HepG2 (cell line): ENCODE measurements at places on chromosomes 12 and 14.
A peak's percentile ranks its signal among the peaks of the same experiment; 100 is the strongest.

DNA sequence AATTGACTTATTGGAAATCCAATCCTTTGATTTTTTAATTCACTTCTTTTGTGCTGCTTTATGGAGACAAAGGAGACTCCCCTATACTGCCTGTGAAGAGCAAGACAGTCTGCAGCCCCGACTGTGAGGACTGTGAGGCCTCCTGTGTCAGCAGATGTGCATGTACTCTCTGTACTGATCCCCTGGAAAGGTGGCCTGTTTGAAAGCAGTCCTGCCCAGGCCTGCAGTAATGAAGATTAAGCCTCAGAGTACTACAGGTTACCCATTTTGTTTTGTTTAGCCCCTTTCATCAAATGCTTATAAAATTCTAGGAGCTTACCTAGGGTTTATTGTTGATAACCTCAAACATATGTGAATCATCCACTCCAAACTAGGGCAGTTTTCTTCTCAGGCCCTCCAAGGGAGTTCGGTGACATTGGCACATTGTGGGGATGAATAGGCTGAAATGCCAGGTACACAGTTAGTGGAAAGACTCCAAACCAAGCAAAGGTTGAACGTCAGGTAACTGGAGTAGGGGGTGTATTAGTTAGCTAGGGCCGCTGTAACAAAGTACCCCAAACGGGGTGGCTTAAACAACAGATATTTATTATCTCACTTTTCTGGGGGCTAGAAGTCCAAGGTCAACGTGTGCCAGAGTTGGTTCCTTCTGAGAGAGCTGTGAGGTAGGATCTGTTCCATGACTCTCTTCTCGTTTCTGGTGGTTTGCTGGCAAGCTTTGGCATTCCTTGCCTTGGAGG lies 208.7 kb upstream of the BCL2L14 start:
- no peaks in the 10 kb centered on the region for H3K36me3 ChIP-seq
- H3K27me3 ChIP-seq, result no peaks in the 10 kb centered on the region
- H3K4me3 ChIP-seq, result no peak overlapping the region
- no peak for DNase-seq
- peaks cover 35% of the 10 kb centered on the region for H3K4me1 ChIP-seq

- H3K4me3 ChIP-seq, result no peak overlapping the region
- no peaks in the 10 kb centered on the region for H3K36me3 ChIP-seq
- H3K27ac ChIP-seq, result no peak overlapping the region
- H3K27me3 ChIP-seq, result no peaks in the 10 kb centered on the region
- peaks cover 17% of the 10 kb centered on the region for H3K4me1 ChIP-seq
Measured at GRCh38 chr12:67710582-67710981, 62.0 kb downstream of the DYRK2 start.

DNA sequence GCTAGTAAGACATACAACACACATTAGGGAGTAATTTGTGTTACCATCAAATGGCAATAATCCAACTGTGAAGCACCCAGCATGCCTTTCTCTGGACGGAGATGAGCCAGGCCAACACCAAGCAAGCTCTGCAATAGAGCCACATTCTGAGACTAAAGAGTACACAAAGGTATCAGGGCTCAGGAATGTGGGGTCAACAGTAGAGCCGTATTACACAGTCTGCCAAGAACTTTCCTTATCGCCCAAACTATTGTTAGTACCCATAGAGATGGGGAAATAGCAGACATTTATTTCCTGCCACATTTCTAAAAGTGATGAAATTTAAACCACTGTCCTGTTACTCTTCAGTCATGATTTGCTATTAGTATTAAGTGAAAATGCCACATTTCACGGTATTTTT lies 113.7 kb downstream of the BMP4 start:
- no peaks in the 10 kb centered on the region for H3K27me3 ChIP-seq
- H3K27ac ChIP-seq, result peak overlapping the region; percentile 53
- H3K4me3 ChIP-seq, result no peak overlapping the region
- no peaks in the 10 kb centered on the region for H3K36me3 ChIP-seq
- peak; percentile 95 for DNase-seq

DNA sequence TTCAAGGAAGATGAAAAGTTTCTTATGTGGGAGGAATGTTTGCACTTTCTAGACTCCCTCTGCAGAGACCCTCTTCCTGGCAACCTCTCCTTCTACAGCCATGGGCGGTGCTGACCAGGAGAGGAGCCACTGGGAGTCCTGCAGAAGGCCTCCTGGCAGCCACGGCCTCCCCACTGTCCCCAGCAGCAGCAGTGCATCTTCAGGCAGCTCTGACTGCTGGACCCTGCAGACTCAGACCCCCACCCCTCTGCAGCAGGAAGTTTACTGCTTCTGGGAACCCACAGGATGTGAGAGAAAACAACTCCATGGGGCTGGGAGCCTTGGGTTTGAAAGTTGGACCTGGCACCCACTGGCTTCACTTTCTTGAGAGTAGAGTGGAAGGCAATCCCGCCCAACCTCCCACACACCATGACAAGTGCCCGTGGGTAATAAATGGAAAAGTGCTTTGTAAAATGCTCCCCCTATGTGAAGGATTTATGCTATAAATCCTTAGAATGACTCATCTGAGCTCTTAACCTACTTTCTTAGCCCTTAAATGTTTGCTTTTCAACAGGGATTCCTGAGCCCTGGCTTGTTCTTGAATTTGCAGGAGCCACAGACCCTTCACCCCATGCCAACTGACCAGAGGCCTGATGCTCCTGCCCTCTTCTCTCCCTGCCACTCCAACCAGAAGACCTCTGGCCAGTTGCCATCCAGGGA lies 37.5 kb upstream of the DDX11 start:
- no peak for DNase-seq
- no peak overlapping the region for H3K27ac ChIP-seq
- H3K4me3 ChIP-seq, result no peak overlapping the region
- peaks cover 2% of the 10 kb centered on the region; the same call in 1 of the 2 replicates for H3K27me3 ChIP-seq
- H3K36me3 ChIP-seq, result no peaks in the 10 kb centered on the region

- no peaks in the 10 kb centered on the region for H3K27me3 ChIP-seq
- no peak overlapping the region for H3K27ac ChIP-seq
- DNase-seq, result no peak
- no peak overlapping the region for H3K4me3 ChIP-seq
- H3K4me1 ChIP-seq, result no peaks in the 10 kb centered on the region
- H3K36me3 ChIP-seq, result no peaks in the 10 kb centered on the region
Measured at GRCh38 chr12:72406111-72406510, 133.9 kb downstream of the TRHDE start.

GRCh38 chr12:31527083-31527482 lies 63.9 kb downstream of the DENND5B start:
- H3K27me3 ChIP-seq, result no peaks in the 10 kb centered on the region
- no peak for DNase-seq
- H3K36me3 ChIP-seq, result no peaks in the 10 kb centered on the region
- H3K27ac ChIP-seq, result no peak overlapping the region
- H3K4me3 ChIP-seq, result no peak overlapping the region
- H3K4me1 ChIP-seq, result peaks cover 27% of the 10 kb centered on the region

GRCh38 chr12:124699909-124700308 lies 132.5 kb upstream of the NCOR2 start:
- H3K27ac ChIP-seq, result no peak overlapping the region
- no peak overlapping the region for H3K4me3 ChIP-seq
- DNase-seq, result no peak
- peaks cover 68% of the 10 kb centered on the region for H3K27me3 ChIP-seq
- no peaks in the 10 kb centered on the region for H3K36me3 ChIP-seq

DNA sequence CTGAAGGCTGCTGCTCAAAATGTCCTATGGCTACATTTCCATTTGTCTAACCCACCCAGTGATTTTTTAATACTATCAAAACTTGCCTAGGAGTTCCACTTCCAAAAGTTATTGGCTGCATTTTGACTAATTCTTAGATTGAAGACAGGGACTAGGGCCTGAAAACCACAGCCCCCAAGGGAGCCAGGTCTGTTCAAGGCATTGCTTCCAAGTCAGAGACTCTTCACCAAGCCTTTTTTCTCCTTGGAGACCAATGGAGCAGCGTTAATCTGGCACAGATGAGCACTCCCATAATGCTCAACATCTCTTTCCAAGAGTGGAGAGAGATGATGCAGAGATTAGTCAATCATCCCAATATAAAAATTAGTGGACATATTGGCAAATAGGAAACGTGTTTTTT lies 112.5 kb upstream of the HIF1A start:
- no peaks in the 10 kb centered on the region for H3K36me3 ChIP-seq
- DNase-seq, result no peak
- no peak overlapping the region for H3K27ac ChIP-seq
- no peak overlapping the region for H3K4me3 ChIP-seq
- H3K27me3 ChIP-seq, result no peaks in the 10 kb centered on the region

DNA sequence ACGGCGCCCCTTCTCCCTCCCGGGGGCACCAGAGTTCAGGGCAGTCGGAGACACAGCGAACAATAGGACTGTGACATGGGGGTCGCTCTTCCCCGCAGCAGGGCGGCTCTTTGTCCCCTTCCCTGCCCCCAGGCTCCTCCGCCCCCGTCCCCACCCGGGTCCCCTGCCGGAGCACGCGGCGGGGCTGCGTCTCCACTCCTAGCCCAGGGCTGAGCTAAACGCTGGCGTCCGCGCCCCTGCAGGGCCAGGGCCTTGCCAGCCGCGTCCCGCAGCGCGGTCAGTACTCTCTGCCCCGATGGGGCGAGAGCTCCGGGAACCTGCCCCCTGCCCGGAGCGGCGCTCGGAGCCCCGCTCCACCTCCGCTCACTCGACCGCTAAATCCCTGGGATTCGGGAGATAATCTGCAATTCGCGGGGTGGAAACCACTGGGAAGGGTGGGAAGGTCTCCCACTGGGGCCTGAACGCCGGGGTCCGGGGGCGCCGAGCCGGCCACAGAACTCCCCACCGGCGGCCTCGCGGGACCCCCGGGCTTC lies 825 bp upstream of the CCDC85C start:
- H3K27ac ChIP-seq, result peak overlapping the region; percentile 81
- no peaks in the 10 kb centered on the region for H3K27me3 ChIP-seq
- 0 out of 2 replicates have a peak, but pooled peaks cover 2% of the 10 kb centered on the region for H3K36me3 ChIP-seq
- peak overlapping the region; percentile 83 for H3K4me3 ChIP-seq

GRCh38 chr12:117063162-117063911 lies 35.9 kb downstream of the TESC start:
- H3K36me3 ChIP-seq, result peaks cover 68% of the 10 kb centered on the region
- H3K4me1 ChIP-seq, result peaks cover 22% of the 10 kb centered on the region
- H3K27ac ChIP-seq, result no peak overlapping the region
- no peak overlapping the region for H3K4me3 ChIP-seq
- no peaks in the 10 kb centered on the region for H3K27me3 ChIP-seq

- no peaks in the 10 kb centered on the region for H3K36me3 ChIP-seq
- peaks cover 12% of the 10 kb centered on the region for H3K4me1 ChIP-seq
- no peaks in the 10 kb centered on the region for H3K27me3 ChIP-seq
- H3K27ac ChIP-seq, result no peak overlapping the region
- no peak for DNase-seq
Measured at GRCh38 chr12:32047357-32048212, 59.1 kb upstream of the BICD1 start.

GRCh38 chr14:96638041-96638855 lies 136.1 kb downstream of the PAPOLA start:
- H3K4me1 ChIP-seq, result no peaks in the 10 kb centered on the region
- DNase-seq, result no peak
- no peak overlapping the region for H3K27ac ChIP-seq
- H3K27me3 ChIP-seq, result no peaks in the 10 kb centered on the region; the same call in 1 of the 2 replicates

DNA sequence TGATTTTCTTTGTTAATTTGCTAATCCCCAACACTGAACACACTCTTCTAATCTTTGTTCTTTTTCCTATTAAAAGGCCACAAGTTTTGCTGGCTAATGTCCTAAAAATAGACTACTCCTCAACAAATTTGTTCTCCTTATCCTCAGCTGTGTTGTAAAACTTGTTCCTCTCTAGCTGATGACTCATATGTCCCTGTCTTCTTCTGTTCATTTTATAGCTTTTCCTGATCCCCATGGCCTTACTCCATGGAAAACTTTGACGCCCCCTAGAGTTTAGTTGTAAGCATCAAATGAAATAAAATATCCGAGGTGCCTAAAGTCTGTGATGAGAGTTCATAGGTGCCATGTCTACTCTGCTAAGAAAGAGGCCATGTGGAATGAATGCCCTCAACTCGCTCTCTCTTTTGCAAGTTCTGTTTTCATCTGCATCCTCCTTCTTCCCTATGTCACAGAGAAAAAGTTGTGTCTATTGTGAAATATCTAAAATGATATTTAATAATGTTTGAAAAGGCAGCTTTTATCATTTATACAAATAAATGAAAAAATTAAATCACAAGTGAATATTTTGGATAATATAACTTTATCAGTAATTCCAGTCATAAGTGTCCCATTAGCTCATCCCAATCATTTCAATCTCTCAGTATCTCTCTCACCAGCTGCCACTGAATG lies 237.9 kb downstream of the IPO8 start:
- H3K27ac ChIP-seq, result no peak overlapping the region
- no peak overlapping the region for H3K4me3 ChIP-seq
- H3K27me3 ChIP-seq, result no peaks in the 10 kb centered on the region
- DNase-seq, result peak; percentile 31

- no peaks in the 10 kb centered on the region for H3K4me1 ChIP-seq
- no peak overlapping the region for H3K27ac ChIP-seq
- H3K27me3 ChIP-seq, result no peaks in the 10 kb centered on the region
- H3K36me3 ChIP-seq, result no peaks in the 10 kb centered on the region
- no peak for DNase-seq
Measured at GRCh38 chr12:42187799-42188198, 43.1 kb upstream of the GXYLT1 start.

- H3K27ac ChIP-seq, result no peak overlapping the region
- no peak overlapping the region for H3K4me3 ChIP-seq
- peaks cover 24% of the 10 kb centered on the region for H3K4me1 ChIP-seq
- no peaks in the 10 kb centered on the region for H3K36me3 ChIP-seq
- DNase-seq, result no peak
Measured at GRCh38 chr12:123118497-123118896, 32.4 kb downstream of the PITPNM2 start.

GRCh38 chr12:28258998-28259397 lies 68.7 kb downstream of the CCDC91 start:
- no peak for DNase-seq
- H3K36me3 ChIP-seq, result no peaks in the 10 kb centered on the region
- no peak overlapping the region for H3K27ac ChIP-seq
- no peaks in the 10 kb centered on the region for H3K4me1 ChIP-seq

DNA sequence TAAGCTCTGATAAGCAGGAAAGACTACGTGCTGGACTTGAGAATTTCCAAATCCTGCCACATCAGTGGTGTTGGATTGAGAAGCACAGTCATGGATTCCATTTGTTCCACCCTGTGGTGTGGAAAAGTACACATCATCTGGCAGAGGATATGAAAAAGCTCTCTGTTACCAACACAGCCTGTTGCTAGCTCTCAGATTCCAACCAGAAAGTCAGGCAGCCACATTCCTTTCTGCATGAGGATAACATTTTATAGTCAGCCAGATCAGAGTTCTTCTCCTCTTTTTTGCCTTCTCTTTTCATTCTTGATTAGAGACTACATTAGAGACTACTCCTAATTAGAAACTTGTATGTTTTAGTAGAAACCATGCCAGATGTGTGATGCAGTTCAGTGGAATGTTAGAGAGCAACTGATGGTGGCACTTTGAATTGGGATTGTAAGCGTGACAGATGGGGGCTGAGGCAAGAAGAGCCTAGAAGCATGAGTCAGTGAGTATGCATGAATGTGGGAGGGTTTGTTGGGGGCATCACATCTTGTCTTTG lies 61.2 kb upstream of the STXBP6 start:
- H3K27me3 ChIP-seq, result no peaks in the 10 kb centered on the region
- H3K4me3 ChIP-seq, result no peak overlapping the region
- no peaks in the 10 kb centered on the region for H3K4me1 ChIP-seq
- H3K27ac ChIP-seq, result no peak overlapping the region
- peak; percentile 56 for DNase-seq
